Choroid plexus epithelial cell (primary cell): ENCODE measurements at places on chromosomes 7 and 10.

- no peak for DNase-seq
Observed at GRCh38 chr7:23431702-23432199, 38.5 kb downstream of the IGF2BP3 start.

DNA sequence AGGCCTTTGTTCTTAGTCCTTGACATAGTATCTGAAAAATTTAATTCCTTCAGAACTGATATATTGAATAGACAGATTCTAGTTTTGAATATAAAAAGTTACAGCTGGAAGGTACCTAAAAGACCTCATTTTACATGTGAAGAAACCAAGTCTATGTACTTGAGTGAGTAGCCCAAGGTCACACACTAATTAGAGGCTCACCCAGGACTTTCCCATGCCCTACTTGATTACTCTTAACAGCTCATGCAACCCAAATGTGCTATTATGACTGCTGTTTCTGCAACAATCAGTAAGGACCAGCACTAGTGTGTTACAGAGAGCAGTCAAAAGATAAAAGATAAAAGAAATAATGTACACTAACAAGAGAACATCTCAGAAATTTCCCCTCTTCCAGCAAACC, 40.7 kb upstream of the BET1 start:
- no peak for DNase-seq

DNA sequence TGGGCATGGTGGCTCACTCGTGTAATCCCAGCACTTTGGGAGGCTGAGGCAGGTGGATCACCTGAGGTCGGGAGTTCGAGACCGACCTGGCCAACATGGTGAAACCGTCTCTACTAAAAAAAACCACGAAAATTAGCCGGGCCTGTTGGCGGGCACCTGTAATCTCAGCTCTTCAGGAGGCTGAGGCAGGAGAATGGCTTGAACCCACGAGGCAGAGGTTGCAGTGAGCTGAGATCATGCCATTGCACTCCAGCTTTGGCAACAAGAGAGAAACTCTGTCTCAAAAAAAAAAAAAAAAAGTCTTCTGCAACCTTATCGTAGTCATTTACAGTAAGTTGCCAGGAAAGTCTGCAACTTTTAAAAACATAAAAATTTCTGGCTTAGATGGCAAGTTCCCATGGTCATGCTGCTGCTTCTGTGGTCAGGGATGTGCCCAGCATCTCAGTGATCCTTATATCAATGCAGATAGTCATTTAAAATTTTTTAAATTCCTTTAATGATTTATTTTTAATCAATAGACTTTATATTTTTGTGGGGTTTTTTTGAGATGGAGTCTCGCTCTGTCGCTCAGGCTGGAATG, 15.6 kb downstream of the SUFU start:
- no peak for DNase-seq

DNA sequence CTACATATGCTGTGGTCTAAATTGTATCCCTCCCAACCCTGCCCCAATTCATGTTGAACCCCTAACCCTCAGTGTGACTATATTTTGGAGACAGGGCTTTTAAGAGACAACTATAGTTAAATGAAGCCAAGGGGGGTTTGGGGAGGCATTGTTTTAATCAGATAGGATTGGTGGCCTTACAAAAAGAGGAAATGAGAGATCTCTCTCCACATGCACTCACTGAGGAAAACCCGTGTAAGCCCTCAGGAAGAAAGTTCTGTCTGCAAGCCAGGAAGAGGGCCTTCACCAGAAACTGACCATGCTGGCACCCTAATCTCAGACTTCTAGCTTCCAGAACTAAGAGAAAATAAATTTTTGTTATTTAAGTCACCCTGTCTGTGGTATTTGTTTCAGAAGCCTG, 276.7 kb downstream of the KIF20B start:
- DNase-seq: no peak

GRCh38 chr10:72509941-72510340, 115.9 kb downstream of the MICU1 start:
- no peak for DNase-seq

- DNase-seq: peak; percentile 38
Observed at GRCh38 chr7:54705436-54705835, 53.6 kb downstream of the SEC61G start.

DNA sequence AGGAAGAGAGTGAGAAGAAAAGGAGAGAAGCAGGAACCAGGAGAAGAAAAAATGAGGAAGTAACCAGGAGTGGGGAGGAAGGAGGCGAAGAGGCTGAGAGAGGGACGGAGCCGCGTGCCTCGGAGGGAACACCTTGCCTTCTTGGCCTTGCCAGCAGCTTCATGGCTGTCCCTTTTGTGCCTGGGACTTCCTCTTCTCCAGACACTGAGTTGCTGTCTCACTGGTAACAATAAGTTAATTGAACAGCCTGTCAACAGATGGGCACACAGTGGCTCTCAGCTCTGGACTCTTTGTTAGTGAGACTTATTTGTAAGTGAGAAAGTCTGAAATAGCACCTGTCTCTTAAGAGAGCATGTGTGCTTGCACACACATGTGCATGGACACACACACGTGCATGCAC, 83.2 kb downstream of the GATA3 start:
- DNase-seq: no peak

- DNase-seq: no peak
Observed at GRCh38 chr7:7527047-7527446, 8.6 kb downstream of the COL28A1 start.

DNA sequence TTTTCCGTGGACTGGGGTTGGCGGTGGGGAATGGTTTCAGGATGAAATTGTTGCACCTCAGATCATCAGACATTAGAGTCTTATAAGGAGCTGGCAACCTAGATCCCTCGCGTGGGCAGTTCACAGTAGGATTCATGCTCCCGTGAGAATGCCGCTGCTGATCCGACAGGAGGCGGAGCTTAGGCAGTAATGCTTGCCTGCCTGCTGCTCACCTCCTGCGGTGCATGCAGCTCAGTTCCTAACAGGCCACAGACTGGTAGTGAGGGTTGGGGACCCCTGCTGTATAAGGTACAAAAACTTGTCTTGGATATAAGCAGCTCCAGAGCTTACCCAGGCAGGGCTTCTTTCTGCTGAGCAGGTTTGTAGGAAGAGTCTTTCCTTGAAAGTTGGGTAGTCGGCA, 53.9 kb downstream of the SHH start:
- peak; percentile 69 for DNase-seq

- DNase-seq: no peak
Observed at GRCh38 chr7:80924090-80924489, 5.2 kb upstream of the SEMA3C start.

DNA sequence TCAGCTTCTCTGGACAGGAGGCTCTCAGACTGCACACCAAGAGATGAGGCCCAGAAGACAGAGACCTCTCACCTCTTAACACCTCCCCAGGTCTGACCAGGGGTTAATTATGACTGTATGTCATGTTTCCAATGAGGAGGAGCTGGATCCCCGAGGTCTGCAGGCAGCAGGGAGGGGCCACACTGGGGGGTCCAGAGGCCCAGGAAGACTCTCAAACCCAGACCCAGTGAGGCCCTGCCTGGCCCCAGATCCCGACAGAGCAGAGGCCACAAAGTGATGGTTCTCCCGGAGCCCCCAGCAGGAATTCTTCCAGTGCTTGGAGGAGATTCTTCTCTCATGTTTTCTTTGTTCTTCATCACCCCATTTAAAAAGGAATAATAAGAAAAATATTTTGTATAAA, 28.8 kb downstream of the PTPRN2 start:
- no peak for DNase-seq

DNA sequence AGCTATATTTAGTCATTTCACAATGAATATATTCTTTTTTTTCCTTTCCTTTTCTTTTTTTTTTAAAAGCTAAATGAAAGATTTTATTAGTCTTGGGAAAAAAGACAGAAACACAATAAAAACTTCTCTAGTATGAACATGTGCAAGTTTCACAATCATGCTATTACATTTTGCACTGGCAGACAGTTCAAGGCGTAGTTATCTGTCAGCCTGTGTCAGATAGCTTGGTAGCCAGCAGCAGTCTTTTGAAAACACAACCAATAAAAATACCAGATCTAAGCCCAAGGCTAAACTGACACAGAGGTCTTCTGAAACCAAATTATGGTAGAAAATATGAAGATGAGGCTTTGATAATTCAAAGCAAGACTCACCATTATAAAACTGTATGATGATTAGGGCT, 205.8 kb upstream of the TEX47 start:
- no peak for DNase-seq

GRCh38 chr7:19000410-19000809, 117.0 kb downstream of the TWIST1 start:
- DNase-seq: no peak

GRCh38 chr10:75080554-75080953, 30.9 kb upstream of the SAMD8 start:
- DNase-seq: no peak

DNA sequence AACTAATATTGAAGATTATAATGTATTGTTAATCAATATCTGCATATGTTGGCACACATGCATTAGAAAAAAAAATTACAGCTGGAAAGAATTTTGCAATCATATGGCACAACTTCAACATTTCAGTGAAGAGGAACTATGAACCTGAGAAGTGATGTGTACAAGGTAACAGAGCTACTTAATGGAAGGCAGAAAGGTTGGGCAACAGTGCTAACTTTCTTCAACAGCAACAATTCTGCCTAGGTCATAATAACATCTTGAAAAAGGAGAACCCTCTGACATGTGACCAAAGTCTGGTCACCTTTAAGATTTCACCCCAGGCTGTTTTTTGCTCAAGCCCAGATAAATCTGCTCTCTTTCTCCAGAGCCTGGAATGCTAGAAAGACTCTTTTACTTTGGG, 47.9 kb upstream of the SKAP2 start:
- peak; percentile 2 for DNase-seq

GRCh38 chr10:121501796-121502195, 96.4 kb downstream of the FGFR2 start:
- DNase-seq: no peak

DNA sequence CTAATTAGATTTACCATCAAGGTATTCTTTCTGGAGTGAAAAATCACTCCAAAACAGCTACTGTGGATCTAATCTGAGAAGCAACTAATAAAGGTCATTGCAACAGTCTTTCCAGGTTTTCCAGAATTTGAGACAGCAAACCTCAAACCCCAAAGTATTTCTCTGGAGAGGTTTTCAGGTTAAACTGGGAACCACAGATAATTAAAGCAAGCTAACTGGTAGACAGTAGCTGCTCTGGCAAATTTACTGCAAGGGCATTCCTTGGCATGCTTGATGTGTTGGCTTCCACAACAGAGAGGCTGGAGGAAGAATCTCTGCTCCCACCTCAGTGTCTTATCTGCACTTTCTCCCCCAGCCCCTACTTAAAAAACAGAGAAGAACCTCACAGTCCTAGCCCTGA, 140.0 kb upstream of the NRBF2 start:
- DNase-seq: no peak

- DNase-seq: no peak
Observed at GRCh38 chr10:118020365-118020764, 26.4 kb downstream of the RAB11FIP2 start.

DNA sequence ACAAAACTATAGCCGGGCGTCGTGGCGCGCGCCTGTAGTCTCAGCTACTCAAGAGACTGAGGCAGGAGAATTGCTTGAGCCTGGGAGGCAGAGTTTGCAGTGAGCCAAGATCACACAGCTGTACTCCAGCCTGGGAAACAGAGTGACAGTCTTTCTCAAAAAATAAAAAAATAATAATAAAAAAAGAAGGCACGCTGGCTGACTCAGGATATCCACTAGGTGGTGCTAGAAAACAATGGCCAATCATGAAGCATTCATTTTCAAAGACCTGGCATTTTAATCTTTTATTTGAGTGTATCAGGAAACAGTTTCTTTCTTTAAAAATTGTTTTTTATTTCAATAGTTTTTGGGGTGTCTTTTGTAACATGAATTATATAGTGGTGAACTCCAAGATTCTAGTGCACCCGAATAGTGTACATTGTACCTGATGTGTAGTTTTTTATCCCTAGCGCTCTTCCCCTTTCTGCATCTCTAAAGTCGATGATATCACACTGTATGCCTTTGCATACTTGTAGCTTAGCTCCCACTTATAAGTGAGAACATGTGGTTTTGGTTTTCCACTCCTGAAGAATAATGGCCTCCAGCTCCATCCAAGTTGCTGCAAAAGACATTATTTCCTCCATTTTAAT, 88.6 kb downstream of the LYZL1 start:
- peak; percentile 62 for DNase-seq

DNA sequence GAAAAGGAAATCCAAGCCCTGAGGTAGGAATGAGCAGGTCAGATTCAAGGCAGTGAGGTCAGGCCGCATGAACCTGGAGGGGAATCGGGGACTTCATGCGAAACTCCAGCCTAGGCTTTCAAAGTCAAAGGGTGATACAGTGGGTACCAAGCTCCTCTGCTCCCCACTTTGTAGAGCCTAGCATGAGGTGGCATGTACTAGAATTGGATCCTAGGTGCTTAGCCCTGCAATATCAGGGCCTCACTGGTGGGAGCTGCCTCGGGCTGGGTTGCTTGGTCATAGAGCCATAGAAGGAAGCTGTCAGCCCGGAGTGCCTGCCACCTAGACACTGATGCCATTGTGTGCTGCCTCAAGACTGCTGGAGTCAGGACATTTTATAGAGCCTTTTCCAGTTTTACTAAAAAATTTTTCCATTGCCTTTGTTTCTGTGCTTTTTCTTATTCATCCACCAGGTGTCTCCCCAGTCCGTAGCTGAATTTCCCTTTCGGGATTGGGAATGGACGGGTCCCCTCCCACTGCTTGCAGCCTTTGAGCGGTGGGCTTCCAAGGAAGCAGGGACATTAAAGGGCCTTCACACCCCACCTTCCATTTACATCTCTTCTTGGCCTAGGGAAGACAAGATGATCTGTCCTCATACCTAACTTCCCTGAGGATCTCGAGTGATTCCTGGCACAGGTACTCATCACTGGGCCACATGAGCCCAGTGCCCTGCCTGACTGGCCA, 5.5 kb upstream of the LZTS2 start:
- DNase-seq: peak; percentile 58

DNA sequence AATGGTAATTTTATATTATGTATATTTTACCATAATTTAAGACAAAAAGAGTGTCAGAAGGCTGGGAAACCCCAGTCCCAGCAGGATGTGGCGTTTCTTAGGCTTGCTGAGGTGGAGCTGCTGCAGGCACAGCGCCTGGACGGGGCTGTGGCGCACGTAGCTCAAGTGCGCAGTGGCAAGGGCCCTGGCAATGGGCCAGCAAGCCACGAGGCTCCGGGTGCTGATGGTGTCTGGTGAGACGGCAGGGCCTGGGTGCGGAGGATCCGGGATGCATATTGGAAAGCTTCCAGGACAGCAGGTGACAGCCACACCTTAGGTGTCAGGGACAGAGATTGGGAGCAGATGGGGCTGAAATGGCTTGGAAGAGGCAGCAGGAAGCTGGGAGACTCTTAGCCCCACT, 37.2 kb downstream of the CLEC2L start:
- DNase-seq: no peak

DNA sequence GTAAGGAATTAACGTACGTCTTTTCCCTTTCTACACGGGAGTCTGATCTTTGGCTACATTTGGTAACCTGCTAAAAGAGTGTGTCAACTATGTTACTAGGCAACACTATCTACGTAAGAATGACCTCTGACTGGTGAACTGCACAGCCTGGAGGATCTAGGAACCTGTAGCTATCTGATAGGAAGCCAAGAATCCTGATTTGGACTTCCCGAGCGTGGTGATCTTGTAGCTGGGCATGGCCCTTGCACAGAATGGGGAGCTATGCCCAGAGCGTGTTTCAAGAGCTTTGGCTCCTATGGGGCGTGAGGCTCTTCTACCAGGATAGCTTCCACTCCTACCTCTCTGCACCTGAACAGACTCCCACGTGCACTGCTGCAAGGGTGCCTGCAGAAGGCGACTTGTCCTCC, 157.5 kb downstream of the TAX1BP1 start:
- DNase-seq: no peak
